ENCODE measurements at places on chromosomes 5 and 9.

DNA sequence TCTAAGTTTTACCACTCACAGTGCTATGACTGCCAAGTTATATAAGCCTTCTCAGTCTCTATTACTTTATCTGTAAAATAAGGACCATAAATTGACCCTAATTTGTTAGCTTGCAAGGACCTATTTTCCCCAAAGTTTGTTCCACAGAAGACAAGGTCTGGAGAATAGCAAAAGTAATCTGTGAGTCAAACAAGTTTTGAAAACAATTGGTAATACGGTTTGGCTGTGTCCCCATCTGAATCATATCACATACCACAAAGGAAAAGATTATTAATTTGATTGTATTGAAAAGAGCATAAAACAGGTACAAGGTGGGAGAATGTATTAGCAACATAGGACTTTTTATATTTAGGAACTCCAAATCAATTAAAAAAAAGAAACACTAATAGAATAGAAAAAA lies 124.0 kb upstream of the TARS1 start:
- no peak for DNase-seq

- DNase-seq, result no peak
These were observed 84.6 kb downstream of the HMHB1 start for GRCh38 chr5:143896516-143896915.

GRCh38 chr9:71250581-71250980 lies 129.2 kb upstream of the TRPM3 start:
- DNase-seq, result no peak

- peak; percentile 59 for DNase-seq
These were observed 7.3 kb upstream of the FOXB2 start for GRCh38 chr9:77011973-77012821.
